Activated naive CD8-positive, alpha-beta T cell treated with anti-CD3 and anti-CD28 coated beads for 36 hours (primary cell): ENCODE measurements at places on chromosomes 4 and X. TPM values are rescaled to one million over a fixed set of nuclear protein-coding genes. Genes with fewer than 3 reads are reported as not detected.

DNA sequence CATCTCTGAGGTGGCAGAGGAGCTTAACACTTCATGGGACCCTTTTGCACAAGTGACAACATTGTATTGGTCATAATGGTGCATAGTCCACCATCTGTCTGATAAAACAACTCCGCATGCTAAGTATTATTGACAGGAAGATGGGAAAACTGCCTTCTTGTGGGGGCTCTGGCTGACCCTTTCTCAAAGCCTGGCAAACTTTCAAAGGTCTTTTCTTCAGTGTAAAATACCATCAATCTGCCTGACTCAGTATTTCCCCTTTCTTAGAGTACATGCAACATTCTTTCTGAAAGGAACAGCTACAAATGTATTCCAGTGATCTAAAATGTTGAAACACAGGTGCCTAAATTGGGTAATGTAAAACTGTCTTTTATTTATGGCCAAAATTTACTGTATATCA lies 89.1 kb downstream of the NAA11 start:
- no peak for DNase-seq

GRCh38 chr4:122403861-122404260 lies 25.1 kb downstream of the ADAD1 start:
- no peak for DNase-seq

DNA sequence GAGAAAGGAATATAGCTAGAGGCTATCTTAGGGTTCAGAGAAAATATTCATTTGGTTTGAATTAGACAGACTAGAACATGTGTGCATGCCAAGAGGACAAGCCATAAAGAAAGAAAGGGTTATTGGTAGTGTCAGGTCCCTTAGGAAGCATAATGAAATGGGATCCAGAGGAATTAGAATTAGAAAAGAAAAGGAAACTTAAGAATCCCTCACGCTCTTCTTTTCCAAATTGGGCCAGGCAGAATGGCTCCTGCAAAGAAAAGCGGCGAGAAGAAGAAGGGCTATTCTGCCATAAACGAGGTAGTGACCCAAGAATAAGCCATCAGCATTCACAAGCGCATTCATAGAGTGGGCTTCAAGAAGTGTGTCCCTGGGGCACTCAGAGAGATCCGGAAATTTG lies 4.9 kb upstream of the ABCG2 start:
- no peak for DNase-seq

GRCh38 chrX:112696481-112696880 lies 16.7 kb upstream of the LHFPL1 start:
- no peak for DNase-seq

Gene CENPVL1
- 0.14 TPM for total RNA-seq

Gene ZMAT1
- total RNA-seq = 2.3 TPM

Gene TRO
- 7.9 TPM for total RNA-seq
